Hepatocyte (in vitro differentiated cells): ENCODE measurements at places on chromosomes 2 and 18. TPM values are rescaled to one million over a fixed set of nuclear protein-coding genes. Genes with fewer than 3 reads are reported as not detected.

DNA sequence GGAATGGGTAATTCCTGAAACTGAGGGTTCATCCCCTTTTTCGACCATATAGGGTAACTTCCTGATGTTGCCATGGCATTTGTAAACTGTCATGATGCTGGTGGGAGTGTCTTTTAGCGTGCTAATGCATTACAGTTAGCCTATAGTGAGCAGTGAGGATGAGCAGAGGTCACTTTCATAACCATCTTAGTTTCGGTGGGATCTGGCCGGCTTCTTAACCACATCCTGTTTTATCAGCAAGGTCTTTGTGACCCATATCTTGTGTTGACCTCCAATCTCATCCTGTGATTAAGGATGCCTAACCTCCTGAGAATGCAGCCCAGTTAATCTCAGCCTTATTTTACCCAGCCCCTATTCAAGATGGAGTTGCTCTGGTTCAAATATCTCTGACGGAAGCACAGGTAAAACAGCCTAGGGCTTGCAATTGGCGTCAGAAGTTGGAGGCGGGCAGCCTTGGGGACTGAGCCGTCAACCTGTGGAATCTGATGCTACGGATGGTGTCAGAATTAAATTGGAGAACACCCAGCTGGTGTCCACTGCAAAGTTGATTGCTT lies 19.5 kb downstream of the RALBP1 start:
- DNase-seq: no peak

DNA sequence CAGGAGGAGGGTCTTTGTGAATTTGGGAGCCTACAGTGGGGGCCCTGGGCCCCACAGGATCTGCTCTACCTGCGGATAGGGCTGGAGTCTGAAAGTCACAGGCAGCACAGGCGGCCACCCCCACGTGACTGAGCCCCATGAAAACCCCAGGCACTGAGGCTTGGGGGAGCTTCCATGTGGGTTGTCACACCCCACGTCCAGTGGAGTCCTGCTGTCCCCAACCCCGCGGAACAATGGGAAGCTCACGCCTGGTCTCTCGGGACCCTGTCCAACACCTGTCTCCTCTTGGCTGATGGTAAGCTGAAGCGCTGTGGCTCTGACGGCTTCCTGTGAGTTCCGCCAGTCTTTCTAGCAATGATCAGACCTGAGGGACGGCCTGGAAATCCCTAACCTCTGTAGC lies 85.8 kb downstream of the PTGR3 start:
- no peak for DNase-seq

GRCh38 chr18:25923193-25923592 lies 167.2 kb downstream of the SS18 start:
- DNase-seq: no peak

- DNase-seq: no peak
Observed at GRCh38 chr2:64485331-64485730, 31.4 kb downstream of the LGALSL start.

The GCG gene
- total RNA-seq: 19.8 and 21.1 TPM in 2 replicates

DNA sequence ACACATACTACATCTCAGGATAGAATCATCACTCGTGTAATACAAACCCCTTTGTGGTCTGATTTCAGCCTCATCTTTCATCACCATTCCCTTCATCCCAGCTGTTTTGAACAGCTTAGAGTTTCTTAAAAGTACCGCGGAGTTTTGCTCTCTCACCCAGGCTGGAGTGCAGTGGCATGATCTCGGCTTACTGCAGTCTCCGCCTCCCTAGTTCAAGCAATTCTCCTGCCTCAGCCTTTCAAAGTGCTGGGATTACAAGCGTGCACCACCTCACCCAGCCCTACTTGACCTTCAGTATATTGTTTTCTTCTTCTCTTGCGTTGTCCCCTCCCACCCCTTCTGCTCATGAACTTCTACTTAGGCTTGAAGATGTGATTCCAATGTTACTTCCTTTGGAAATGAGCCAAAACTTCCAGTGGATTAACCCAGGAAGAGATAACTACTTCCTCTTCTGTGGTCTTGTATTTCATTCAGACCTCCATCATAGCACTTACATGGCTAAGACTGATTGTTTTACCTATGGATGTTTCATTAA lies 15.8 kb downstream of the ERLEC1 start:
- DNase-seq: no peak

DNA sequence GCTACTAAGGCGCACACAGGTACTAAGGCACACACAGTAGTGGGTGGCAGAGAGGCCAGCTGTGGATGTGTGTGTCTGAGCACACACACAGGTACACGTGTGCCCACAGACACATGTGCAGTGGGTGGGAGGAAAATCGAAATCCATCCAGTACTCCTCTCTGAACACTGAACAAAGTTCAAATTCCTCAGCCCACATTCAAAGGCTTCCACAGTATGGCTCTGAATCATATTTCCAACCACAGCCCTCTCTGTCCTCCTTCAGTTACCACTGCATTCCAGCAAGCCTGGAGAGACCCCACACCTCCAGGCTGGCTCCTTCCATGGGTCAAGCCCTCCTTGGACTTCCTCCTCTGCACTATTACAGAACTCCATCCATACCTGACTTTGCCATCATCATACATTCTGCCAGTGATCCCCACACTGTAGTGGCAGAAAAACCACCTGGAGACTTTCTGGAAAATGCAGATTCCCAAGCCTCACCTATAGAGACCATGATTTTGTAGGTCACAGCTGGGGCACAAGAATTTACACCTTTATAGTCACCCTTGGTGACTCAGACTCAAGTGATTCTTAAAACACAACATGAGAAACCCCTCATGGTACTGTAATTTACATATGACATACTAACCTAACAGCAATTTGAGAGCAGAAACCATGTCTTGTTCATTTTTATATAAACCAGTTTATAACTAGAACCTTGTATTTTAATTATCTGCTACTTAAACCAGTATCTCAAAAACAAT lies 31.4 kb downstream of the EPG5 start:
- DNase-seq: no peak

The EPB41L3 gene
- 24.5 and 31.7 TPM in 2 replicates for total RNA-seq

GRCh38 chr18:4417714-4418113 lies 37.4 kb downstream of the DLGAP1 start:
- DNase-seq: no peak
